ENCODE measurements at places on chromosomes 4 and X.

- DNase-seq: no peak
Observed at GRCh38 chr4:31896349-31896748, 1176.2 kb downstream of the PCDH7 start.

DNA sequence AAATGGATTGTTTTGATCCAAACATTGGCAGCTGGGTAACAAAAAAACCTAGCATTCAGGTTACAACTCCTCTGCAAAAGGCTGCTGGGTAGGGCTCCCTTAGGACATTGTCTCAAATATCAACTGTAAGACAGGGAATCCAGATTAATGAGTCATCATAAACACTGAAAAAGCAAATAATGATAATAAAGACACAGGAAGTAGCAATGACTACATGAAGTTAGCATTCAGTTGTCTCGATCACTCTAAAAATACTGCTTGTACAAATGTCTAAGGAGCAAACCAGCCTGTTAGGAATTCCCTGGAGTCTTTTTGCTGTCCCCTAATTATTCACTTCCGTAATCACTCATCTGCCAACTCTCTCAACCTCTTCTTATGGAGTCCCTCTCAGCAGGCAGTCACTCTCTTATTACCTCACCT is 259.2 kb downstream of the GPC3 start:
- DNase-seq: peak; percentile 21

DNA sequence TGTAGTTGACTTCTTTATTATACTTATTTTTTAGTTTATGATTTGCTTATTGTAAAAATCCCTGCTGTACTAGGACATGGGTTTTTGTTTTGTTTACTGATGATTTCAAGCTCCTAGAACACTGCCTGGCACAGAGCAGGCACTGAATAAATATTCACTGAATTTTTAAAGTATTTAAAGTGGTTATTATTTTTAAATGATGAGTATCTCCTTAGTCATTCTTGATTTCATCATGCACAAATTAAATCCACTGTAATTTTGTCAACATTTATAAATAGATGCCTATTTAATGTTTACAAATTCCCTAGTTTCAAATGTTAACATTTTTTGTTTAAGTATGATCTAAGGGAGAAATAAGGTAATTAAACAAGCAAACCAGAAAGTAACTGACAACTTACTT is 367.9 kb upstream of the SLIT2 start:
- DNase-seq: no peak

DNA sequence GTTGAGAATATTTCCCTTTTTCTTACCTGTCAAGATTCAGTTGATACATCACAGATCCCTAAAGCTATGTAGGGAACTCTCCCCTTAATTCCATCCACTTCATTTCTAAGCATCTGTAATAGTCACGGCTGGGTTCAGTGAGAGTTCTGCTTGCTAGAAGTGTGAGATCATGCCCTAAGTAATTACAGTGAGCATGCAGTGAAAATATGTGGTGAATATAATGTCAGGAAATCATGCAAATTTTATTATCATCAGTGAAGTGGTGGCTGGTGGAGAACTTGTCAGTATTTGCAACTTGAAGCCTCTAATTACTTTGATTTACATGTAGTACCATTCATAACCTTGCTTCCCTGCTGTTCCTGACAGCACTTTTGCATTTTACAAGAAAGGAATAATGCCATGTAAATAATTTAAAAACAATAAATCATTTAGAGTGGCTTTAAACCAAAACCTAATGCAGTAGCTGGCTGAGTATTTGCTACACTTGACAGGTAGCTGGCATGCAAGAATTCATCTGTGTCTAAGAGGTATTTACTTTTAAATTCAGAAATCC is 28.3 kb upstream of the CFAP299 start:
- no peak for DNase-seq

- no peak for DNase-seq
Observed at GRCh38 chr4:109999585-109999912, 86.9 kb downstream of the EGF start.
